ENCODE measurements at places on chromosomes 2 and 18.
A peak's percentile ranks its signal among the peaks of the same experiment; 100 is the strongest.

DNA sequence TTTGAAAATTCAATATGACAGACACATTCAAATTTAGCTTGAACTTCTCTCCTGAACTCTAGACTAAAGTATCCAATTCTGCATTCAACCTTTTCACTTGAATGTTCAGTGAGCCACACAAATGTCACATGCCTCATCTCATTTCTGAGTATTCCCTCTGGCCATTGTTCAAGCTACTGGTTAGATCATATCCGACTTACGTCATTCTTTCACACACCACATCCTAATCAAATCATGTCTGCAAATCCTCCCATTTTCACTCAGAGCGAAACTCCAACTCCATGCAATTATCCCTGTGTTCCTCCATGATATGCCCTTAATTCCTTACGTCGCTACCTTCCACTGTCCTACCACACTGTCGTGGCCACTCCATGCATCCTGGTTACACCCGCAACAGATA lies 425.1 kb downstream of the CBLN2 start:
- no peak for DNase-seq

- DNase-seq = no peak
These were observed 80.4 kb downstream of the ARMC9 start for GRCh38 chr2:231278868-231279267.

GRCh38 chr2:69946351-69947324 lies 14.8 kb downstream of the ASPRV1 start:
- DNase-seq = peak; percentile 30

DNA sequence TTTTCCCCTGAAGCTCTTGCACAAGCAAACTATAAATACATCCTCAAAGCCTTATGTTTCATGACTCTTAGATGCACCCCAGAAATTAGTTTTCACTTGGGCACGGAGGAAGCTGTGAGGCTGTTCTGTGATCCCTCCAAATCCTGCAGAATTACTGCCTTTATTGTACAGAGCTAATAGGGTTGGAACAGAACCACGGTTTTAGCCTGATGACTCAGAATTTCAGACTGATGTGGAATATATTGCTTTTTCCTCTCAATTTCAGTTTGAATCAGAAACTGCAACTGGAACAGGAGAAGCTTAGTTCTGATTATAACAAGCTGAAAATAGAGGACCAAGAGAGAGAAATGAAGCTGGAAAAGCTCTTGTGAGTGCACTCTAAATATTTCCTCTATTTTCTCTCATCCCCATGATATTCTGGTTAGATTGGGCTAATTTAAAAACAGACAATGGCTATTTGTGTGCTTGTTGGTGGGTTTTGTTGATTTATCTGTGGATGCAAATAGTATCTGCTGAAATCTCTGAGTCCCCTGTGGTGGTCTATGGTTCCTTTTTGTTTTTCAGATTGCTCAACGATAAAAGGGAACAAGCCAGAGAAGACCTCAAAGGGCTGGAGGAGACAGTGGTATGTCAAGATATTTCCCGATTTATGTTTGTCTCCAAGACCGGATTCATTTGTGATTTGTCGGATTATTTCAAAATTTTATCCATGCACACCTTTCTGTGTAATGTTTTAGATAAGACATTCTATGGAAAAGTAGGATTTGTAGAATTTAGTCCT lies 38.2 kb upstream of the LYPD6B start:
- no peak for DNase-seq

GRCh38 chr18:57523171-57523956 lies 63.1 kb downstream of the FECH start:
- DNase-seq = no peak

DNA sequence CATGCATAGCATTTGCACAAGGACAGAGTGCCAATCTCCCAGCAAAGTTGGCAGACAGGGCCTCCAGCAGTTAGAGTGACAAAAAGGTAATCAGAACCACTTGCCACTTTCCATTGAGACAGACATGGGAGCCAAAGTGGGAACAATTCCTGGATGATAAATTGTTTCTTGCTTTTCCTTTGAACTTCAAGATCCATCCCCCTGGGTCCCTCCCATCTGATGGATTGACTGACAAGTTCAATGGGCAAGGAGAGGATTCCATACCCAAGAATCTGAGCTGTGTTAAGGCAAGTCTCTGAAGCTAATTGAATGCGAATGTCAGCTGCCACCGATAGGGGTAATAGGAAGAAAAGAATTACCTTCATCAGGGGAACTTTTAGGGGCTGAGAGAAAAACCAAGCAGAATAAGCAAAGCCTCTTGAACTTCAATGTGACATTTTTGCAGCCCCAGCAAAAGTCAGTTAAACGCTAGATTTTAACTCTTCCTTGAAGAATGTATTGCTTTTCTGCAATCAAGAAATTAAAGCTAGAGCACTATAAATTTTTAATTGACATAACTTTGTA lies 96.5 kb downstream of the LYPD1 start:
- DNase-seq = no peak

DNA sequence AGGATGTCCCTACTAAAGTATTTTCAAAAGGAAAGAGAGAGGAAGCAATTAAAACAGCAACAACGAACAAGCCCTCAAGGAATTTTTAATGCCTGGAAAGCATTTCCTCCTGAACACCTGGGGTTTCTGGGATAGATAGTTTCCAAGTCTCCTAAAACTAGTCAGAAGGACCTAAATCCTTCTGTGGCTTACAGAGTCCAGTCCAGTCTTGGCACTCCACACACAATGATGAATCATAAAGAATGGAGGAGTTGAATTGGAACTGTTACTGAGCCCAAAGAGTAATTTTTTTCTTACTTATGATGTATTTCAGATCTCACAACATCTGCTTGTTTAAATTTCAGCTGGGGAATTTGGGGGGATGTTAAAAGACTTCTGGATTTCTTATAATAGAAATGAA lies 144.6 kb upstream of the SETBP1 start:
- no peak for DNase-seq
